ENCODE measurements at places on chromosomes 2 and 18.

DNA sequence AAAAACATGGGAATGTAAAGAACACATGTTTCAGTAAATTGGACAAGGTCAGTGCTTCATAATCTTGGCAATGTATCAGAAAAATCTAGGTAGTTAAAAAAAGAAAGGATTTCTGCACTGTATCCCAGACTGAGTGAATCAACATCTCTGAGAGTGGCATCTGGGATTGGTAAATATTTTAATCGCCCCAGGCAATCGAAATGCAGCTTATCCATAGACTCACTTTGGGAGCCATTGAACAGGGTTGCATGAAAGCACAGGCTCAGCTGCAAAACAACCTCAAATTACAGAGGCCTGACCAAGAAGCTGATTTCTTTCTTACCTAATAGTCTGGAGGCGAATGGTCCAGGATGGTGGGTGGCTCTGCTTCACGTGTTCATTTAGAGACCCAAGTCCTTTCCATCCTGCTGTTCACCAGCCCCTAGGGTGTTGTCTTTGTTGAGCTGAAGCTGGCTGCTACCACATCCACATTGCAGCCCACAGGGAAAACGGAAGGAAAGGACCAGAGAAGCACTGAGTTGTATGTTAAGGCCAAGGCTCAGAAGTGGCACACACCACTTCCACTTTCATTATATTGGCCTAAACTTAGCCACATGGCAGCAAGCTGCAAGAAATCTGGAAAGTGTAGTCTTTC, 59.0 kb downstream of the MOGAT1 start:
- ATAC-seq: no peak

DNA sequence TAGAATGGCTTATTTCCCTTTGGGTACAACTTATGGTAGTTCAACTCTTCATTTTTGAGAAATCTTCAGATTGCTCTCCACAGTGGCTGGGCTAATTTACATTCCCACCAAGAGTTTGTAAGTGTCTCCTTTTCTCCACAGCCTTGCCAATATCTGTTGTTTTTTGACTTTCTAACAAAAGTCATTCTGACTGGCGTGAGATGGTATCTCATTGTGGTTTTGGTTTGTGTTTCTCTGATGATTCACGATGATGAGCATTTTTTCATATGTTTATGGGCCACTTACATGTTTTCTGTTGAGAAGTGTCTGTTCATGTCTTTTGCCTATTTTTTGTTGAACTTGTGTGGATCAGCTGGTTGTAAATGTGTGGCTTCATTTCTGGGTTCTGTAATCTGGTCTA, 871.0 kb downstream of the EPHA4 start:
- ATAC-seq: no peak

DNA sequence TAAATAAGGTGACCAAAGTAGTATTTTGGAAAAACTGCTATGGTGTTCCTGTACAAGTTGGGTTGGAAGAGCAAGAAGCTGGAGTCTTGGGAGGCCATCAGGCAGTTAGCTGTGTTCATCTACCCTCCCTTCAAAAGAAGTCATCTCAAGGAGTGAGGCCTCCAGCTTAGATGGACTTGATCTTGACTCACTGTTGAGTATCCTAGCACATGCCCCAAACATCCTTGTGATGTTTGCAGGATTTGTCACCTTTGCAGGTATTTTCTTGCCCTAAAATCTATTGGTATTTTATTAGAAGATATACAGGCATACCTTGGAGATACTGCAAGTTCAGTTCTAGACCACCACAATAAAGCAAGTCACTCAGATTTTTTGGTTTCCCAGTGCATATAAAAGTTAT, 30.2 kb downstream of the RNMT start:
- ATAC-seq: no peak

DNA sequence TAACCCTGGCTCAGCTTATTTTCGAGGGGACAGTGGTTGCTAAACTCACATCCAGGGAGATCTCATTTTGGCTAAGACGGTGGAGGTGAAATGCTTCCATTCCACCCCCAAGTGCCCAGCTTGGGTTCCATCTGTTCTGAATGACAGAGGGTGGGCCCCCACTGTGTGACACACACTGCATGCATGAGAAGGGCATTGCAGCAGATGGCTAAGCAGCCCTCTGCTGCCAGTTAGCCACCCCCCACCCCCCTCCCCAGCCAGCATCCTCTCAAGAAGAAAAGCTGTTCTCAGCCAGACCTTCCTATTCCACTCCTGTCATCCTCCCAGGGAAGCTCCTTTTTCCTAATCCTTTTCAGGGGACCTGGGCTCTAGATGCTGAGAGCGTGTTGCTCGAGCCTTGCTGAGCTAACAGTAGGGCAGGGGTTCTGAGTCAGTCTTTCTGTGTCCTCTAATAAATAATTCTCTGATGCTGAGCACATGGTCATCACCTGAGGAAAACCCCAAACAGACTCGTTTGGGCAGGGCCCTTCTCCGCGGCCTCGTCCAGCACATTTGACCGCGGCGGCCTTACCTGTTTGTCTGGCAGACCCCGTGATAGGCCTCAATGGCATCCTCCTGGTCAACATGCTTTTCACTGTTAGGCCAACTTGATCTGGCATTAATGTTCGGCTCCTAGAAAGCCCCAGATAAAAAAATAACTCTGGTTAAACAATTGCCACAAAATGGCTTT, 49.5 kb upstream of the ACAA2 start:
- no peak for ATAC-seq

GRCh38 chr18:35811896-35812295, 160.6 kb upstream of the RMP24 start:
- no peak for ATAC-seq

GRCh38 chr2:38523728-38524437, 78.8 kb downstream of the HNRNPLL start:
- no peak for ATAC-seq

GRCh38 chr2:24225499-24226242, 50.8 kb downstream of the FAM228A start:
- ATAC-seq: no peak

DNA sequence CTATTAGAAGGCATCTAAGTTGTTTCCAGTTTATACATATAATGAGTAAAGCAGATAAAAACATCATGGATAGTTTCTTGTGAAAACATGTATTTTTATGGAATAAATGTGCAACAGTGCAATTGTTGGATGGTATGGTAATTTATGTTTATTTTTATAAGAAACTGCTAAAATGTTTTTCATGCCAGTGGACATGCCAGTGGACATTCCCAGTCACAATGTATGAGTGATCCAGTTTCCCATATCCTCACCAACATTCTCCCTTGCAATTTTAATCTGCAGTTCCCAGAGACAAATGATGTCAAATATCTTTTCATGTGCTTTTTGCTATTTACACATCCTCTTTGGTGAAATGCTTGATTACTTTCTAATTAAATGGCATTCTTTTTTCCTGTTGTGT, 818.6 kb downstream of the SUCLG1 start:
- ATAC-seq: no peak

- ATAC-seq: no peak
Measured at GRCh38 chr2:72145289-72145657, 2.4 kb downstream of the CYP26B1 start.

- no peak for ATAC-seq
Measured at GRCh38 chr2:41729800-41730364, 317.9 kb upstream of the PKDCC start.

GRCh38 chr2:94993176-94994062, 32.1 kb upstream of the MAL start:
- ATAC-seq: no peak

GRCh38 chr2:221129657-221130056, 442.4 kb downstream of the EPHA4 start:
- no peak for ATAC-seq

- no peak for ATAC-seq
Measured at GRCh38 chr2:53476834-53477233, 290.8 kb upstream of the CHAC2 start.

DNA sequence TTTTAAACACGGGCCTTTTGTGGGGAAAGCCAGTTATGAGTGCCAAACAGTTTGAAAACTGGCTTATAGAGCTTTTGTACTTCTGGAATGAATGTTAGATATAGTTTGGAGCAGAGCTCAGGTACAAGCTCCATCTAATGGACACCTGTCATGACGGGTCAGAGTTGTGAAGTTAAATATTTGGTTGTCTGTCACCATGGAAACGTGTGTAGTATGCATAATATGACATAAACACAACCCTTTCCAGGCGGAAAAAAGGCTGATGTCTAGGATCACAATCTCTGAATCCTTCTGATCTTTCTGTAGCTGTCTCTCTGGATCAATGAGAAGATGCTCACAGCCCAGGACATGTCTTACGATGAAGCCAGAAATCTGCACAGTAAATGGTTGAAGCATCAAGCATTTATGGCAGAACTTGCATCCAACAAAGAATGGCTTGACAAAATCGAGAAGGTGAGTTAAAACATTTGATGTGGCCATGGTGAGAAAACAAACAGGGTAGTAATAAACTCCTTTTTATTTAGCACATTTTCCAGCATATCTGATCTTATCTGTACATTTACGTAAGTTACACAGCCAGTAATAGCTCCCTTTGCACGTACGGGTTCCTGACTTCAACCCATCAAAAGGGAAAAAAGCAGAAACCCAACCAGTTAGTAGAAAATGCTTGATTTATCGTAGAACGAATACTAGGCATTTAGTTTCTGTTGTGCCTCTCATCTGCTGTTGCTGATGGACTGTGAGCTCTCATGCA, 80.6 kb upstream of the EML6 start:
- no peak for ATAC-seq

GRCh38 chr2:215826838-215827441, 186.4 kb downstream of the MREG start:
- ATAC-seq: no peak

GRCh38 chr2:45545943-45546342, 65.1 kb downstream of the SRBD1 start:
- ATAC-seq: no peak

DNA sequence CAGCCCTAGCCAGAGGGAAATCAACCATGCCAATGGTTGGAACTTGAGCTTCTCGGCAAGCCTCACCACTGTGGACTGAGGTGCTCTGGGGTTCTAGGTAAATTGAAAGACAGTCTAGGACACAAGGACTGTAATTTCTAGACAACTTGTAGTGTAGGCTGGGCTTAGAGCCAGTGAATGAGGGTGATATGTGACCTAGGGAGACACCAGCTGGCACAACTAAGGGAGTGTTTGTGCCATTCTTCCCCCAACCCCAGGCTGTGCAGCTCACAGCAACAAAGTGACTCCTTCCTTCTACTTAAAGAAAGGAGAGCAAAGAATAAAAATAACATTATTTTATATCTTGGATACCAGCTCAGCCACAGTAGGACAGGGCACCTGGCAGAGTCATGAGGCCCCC, 1690.7 kb upstream of the TMEFF2 start:
- ATAC-seq: peak; percentile 25

GRCh38 chr2:225725726-225726125, 326.2 kb downstream of the NYAP2 start:
- no peak for ATAC-seq

DNA sequence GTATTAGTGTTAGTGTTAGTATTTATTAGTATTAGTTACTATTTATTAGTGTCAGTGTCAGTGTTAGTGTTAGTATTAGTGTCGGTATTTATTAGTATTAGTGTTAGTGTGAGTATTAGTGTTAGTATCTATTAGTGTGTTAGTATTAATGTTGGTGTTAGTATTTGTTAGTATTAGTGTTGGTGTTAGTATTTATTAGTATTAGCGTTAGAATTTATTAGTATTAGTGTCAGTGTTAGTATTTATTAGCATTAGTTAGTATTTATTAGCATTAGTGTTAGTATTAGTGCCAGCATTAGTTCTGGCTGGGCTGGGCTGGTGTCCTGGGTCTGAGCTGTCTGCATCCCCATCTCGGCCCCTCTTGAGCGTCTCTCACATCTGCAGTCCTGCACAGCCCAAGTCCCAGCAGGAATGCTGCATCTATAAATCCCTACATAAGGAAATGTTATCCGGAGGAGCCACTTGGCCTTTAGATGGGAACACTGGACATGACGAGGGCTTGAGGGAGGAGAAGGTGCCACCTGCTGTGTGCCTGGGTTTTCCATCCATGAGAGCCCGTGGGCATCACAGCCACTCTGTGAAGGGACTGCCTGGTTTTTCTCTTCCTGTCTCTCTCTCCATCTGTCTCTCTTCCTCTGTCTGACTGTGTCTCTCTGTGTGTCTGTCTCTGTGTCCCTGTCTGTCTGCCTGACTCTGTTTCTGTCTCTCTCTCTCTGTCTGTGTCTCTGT, 33.6 kb downstream of the TWIST2 start:
- ATAC-seq: peak; percentile 30

DNA sequence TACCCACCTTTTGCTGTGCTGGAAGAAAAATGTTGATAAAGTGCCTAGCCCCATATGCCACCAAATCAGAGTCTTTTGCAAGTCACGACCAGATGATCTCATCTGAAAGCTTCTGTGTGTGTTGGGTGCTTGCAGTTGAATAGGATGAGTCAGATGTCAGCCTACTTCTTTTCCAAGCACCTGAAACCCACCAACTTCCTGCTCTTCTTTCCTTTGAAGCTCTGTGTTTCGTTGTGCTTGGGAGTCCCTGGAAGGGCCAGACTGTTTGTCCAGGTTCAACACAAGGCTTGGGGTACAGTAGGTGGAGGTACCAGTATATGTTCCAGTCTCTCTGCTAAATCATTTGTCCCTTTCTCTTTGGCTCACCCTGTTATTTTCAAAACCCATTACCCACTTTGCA, 36.8 kb upstream of the LCLAT1 start:
- peak; percentile 58 for ATAC-seq

GRCh38 chr2:109510136-109511028, 103.4 kb downstream of the SEPTIN10 start:
- peak; percentile 50 for ATAC-seq

DNA sequence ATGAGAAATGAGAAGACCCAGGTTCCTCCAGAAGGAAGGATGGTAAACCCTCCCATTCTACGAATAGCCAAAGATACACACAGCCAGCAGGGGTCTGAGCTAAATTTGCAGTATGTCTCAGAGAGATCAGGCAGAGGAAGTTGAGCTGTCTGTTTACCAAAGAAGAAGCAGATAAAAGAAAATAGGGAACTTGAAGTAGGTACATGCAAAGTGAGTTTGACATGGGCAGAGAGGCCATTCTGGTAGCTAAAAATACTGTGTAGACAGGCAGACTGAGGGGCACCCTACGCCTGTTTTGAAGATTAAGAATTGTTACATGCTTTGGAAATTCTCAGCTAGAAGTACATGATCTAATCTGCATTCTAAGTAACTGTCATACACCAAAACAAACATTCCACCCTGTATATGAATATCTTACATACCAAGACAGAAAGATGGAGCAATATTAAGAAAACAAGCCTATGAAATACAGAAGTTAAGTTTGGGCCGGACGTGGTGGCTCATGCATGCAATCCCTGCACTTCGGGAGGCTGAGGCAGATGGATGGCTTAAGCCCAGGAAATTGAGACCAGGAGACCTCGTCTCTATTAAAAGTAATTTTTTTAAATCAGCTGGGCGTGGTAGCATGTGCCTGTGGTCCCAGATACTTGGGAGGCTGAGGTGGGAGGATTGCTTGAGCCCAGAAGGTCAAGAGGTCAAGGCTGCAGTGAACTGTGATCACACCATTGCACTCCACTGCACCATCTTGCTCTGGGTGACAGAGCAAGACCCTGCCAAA, 157.9 kb downstream of the ANKRD44 start:
- peak; percentile 55 for ATAC-seq

GRCh38 chr2:33521791-33522281, 45.4 kb downstream of the RASGRP3 start:
- no peak for ATAC-seq
